ENCODE measurements at places on chromosomes 4 and X. TPM values are rescaled to one million over a fixed set of nuclear protein-coding genes. Genes with fewer than 3 reads are reported as not detected.

DNA sequence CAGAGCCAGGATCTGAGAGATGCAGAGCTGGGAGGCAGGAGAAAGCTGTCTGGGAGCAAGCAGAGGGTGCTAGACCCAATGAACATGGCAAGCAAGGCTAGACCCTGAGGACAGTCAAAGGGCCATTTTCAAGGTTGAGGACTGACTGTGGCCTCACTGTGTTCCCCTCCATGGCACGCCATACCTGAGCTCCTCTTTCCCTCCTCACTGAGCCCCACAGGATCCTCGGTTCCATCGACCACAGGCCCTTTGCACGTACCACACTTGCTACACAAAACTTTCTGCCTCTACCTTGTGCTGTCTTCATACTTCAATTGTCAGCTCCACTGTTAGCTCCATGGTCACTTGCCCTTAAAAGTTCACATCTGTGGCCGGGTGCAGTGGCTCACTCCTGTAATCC lies 45.5 kb upstream of the CD99 start:
- no peak for DNase-seq

DNA sequence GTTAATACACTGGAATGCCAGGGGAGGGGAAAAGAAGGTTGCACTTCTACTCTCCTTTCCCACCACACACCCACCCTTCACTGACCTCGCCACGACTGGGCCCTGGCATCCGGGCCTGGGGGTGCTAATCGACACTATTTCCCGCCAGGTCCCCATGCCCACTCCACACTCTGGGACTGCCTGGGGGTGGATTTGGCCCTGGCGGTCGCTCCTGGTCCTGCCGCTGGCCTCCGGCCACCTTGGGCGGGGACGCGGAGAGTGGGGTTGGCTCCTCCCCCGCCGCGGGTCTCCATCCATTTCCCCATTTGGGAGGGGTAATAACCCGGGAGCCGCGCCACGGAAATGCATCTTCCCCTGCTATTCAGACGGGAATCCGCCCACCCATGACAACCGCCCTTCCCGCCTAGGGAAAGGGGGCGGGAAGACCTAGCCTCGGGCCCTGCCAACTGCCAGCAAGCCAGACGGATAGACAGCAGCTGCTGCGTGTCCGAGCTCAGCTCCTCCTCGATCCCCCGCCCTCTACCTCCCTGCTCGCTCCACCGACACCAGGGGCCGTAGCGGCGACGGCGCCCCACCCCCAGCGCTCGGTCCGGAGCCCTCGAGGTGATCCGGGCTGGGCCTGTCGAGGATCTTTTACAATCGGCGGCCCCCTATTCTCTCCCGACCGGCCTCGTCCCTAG lies 78.1 kb downstream of the RLIM start:
- DNase-seq: peak; percentile 94

- DNase-seq: no peak
These were observed 33.7 kb downstream of the TKTL1 start for GRCh38 chrX:154329294-154329693.

DNA sequence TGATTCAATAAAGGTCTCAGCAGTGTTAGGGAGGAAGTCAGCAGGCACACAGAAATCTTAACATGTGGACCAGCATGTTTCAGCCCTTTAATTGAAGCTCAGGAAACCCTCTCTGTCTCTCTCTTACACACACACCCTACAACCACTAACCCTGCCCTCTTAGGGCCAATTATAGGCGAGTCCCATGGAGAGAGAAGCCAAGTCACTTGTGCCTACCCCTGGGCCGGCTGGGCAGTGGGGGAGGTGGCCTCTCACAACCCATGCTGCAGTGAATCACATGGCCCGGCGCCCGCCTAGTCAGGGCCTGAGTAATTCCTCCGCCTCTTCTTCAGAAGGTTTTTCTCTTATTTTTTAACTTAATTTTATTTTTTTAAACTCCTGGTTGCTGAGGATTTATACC lies 3.7 kb downstream of the FGD1 start:
- no peak for DNase-seq

GRCh38 chrX:150483356-150483985 lies 85.0 kb upstream of the MTM1 start:
- DNase-seq: no peak

SPINK2 gene
- total RNA-seq: not detected
